RWPE2 (cell line): ENCODE measurements at places on chromosomes 12 and 14.

DNA sequence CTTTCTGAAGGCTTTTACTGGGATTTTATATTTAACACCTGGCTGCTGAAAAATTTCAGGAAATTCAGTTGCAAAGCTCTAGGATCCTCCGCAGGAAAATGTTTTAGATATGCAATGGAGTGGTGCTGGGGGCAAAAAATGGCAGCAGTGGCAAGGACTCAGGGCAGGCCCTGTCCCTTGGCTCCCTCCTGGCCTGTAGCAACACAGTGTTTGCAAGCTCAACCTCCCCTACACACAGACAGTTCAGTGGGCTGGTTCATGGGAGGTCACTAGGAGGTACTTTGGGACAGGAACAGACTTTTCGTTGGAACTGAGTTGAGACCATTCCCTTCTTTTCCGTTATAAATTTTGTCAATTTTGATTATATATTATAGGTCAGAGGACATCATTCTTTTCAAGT, 270.4 kb downstream of the ADAMTS20 start:
- no peak for DNase-seq

DNA sequence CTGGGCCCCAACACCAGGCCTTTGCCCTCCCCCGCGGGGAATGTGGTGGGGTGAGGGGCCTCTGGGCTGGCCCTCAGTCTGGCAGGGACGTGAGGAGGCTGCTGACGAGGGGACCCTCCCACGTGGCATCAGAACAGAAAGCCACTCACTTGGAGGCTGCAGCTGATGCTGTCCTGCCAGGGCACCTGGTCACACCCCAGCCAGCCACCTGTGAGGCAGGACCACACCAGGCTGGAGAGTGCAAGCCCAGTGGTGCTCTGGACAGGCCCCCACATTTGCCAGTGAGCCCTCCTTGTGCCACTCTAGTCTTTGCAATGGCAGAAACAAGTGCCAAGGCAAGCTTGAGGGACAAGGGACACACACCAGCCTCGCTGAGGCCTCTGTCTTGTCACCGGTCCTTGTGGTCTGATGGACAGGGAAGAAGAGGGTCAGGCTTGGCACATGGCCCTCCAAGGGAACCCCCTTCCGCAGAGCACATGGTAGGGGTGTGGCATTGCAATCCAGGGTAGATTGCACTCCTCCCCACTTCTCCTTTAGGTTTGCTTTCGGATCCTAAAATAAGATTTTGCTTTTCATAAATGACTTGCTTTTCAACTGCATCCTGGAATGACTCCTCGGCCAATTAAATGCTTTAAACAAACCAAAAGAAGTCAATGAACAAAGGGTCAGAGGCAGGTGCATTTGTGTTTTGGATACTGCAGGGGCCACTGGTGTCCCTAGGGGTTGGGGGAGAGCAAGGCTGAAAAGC, 53.7 kb downstream of the CCDC88C start:
- DNase-seq, result no peak

DNA sequence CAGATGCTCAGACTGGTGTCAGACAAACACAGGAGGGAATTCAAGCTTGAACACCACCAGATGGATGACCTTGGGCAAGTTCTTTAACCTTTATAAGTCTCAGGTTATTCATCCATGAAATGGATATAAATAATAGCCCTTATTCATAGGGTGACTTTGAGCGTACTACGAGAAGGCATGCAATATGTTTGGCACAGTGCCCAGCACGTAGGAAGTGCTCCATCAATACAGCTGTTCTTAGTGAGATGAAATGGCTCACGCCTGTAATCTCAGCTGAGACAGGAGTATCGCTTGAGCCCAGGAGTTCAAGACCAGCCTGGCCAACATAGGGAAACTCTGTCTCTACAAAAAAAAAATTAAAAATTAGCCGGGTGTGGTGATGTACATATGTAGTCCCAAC, 84.8 kb upstream of the FICD start:
- no peak for DNase-seq

DNA sequence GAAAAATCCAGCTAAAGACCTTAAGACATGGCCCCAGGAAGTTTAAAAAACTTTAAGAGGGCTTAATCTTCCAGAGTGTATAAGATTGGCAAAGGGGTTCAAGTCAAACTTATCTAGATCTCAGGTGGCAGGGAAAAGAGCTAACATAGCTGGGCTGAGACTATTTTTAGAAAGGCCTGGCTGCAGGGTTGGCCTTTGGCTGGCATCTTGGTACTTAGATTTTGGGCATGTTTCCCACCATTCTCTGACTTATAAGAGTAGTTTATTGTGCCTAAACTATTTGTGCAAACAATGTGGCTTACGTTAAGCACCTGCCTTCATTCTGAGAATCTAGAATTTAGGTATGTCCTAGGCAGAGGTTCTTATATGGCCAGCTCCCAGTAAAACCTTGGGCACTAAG, 214.0 kb upstream of the MIS18BP1 start:
- DNase-seq, result no peak

GRCh38 chr12:916240-916639, 33.3 kb downstream of the RAD52 start:
- DNase-seq, result no peak

- no peak for DNase-seq
Measured at GRCh38 chr14:96309896-96310330, 53.2 kb downstream of the ATG2B start.

GRCh38 chr12:70043490-70044138, 199.6 kb upstream of the CNOT2 start:
- no peak for DNase-seq

DNA sequence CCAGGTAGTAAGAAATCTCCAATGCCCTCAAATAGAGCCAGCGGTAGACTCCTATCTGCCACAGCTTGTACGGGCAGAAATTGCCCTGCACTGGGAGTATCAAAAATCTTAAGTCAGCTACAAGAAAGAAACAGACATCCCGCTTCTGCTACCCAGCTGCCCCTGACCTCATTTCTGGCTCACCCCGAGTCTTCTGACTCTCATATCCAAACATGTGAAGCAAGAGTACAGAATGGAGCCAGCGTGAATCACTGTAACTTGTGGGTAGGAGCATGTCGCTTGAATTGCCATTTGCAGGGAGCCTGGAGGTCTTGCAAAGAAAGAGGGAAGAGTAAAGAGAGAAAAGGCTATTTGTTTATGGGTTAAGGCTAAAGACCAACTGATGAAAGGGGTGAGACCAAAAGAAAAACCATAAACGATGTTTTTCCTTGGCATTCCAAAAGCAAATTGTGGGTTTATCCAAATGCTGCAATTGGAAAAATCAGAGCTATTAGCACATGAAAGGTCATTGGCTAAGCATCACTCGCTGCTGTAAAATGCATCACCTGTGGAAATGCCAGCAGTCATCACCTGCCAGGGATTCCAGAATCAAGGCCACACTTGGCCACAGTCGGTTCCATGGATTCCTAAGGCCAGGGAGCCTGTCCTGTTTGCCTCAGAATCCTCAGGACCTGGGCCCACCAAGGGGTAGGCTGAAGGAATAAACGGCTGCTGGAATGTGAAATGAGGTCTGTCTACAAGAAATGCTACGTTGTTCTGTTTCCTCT, 86.6 kb downstream of the FOXN3 start:
- no peak for DNase-seq

DNA sequence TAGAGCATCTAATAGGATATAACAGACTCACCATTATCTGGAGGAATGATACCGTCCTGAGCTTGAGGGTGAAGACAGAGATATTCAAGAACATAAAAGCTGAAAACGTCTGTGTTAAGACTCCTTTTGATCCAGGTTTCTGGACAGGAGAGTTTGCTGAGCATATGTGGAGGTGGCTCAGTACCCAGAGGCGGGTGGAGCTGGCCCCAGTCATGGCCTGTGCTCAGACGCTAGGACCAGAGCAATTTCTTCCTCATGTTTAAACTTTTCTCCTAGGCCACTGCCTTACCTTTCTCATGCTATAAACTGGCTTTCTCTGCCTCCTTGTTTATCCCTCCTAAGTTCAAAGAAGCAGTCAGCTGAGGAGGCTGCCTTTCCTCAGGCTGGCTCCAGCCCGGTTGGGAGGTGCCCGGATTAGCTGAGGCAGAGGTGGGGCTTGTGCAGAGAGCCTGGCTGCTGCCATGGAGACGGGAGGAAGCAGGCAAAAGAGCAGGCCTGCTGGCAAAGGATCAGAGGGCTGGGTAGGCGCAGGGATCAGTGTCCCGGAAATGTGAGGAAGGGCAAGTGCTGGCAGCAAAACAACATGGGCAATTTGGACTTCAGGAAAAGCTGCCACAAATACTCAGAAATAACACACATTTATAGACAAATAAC, 13.7 kb downstream of the COA8 start:
- DNase-seq, result peak; percentile 96

GRCh38 chr14:73188501-73188911, 48.8 kb upstream of the PAPLN start:
- DNase-seq, result no peak

GRCh38 chr12:115934046-115934445, 343.4 kb downstream of the MED13L start:
- no peak for DNase-seq

- no peak for DNase-seq
Measured at GRCh38 chr14:75673345-75674035, 12.4 kb downstream of the TTLL5 start.

DNA sequence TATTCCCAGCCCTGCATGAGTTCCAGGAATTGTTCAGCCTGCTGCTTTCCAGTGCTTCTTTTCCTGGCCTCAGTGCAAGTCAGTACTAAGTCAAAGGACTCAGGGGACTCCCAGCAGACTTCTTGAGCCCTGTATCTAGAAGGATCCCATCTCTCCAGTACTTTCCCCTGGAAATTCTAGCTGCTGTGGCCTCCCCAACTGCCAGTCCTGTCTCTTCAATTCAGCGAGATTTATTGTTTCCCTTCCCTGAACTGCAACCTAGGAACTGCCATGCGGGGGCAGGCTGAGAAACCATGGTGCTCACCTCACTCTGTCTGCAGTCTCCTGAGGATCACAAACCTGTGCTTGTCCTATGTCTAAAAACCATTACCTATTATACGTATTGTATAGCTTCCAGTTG, 31.8 kb downstream of the ZNF605 start:
- DNase-seq, result no peak

DNA sequence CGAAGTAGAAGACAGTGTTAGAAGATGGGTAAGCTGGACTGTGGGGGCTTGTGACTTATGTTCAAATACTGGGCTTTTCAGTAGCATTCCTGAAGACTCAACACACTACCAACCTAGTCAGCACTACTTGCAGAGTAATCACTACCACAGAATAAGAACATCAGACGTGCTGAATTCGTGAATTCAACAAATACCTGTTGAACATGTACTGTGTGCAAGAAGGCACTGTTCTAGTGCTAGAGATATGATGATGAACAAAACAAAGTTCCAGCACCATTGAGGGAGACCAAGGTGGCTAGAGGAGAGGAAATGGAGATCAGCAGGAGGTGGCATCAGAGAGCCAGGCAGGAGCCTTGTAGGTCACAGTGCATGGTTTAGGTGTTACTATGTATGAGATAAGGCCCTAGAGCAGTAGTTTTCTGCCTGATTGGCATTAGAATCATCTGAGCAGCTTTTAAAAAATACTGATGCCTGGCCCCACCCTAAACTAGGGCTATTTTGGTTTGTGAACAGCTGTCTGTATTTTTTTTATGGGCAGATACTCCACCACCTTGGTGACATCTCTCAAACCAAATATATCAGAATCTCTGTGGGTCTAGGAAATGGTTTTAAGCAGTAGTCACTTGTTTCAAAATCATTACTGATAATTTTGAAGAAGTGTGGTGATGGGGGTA, 26.8 kb downstream of the FERMT2 start:
- no peak for DNase-seq

- DNase-seq, result no peak
Measured at GRCh38 chr12:43887397-43887796, 51.5 kb downstream of the TMEM117 start.

- DNase-seq, result no peak
Measured at GRCh38 chr14:89614009-89614691, 197.1 kb upstream of the FOXN3 start.

GRCh38 chr14:42192738-42193653, 586.3 kb downstream of the LRFN5 start:
- DNase-seq, result no peak

- DNase-seq, result no peak
Measured at GRCh38 chr12:125125271-125125670, 60.0 kb downstream of the AACS start.

GRCh38 chr14:99497894-99498293, 16.7 kb downstream of the CCNK start:
- no peak for DNase-seq

- no peak for DNase-seq
Measured at GRCh38 chr12:93645702-93646101, 31.5 kb upstream of the CRADD start.

DNA sequence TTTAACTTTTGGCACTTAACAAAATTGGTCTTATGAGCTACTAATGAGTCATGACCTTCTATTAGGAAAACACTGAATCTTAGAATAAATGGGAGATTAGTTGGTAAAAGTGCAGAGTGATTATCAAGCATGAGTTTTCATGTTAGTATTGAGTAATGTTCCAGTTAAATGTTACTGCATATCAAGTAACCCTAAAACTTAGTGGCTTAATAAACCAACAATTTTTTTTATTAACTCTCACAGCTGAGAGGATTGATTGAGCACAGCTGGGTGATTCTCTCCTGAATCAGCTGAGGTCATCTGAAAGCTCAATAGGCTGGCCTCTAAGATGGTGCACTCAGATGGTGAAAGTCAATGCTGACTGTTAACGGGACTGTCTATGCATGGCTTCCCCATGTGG, 248.6 kb downstream of the BCL11B start:
- DNase-seq, result no peak

DNA sequence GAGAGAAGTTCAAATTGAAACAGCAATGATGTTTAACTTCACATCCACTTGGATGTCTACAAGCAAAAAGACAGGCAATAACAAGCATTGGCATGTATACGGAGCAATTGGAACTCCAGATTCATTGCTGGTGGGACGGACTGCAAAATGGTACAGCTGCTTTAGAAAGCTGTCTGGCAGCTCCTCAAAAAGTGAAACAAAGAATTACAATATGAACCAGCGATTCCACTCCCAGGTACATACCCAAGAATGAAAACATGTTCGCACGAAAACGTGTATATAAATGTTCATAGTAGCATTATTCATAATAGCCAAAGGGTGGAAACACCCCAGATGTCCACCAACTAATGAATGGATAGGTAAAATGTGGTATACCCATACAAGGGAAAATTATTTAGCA, 125.7 kb downstream of the HMGA2 start:
- DNase-seq, result no peak

GRCh38 chr14:88563845-88564244, 1.0 kb downstream of the ZC3H14 start:
- no peak for DNase-seq

- DNase-seq, result no peak
Measured at GRCh38 chr12:105725054-105725453, 394.6 kb downstream of the C12orf75 start.

DNA sequence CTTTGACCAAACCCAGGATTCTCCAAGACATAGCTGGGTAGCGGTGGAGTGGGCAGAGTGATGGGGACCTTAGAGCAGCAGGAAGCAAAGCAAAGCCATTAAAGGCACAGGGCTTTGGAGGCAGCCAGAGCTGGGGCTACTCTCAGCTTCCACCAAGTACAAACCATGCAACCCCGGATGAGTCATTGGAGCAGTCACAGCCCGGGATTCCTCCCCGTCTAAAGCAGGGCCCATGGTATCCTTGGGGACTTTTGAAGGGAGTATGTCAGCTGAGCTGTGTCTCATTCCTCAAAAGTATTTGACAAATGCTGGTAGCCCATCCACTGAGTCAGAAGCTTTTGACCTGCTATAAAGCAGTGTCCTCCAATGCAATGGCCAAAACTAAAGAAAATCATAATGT, 9.7 kb upstream of the IFI27 start:
- DNase-seq, result no peak
